ENCODE measurements at places on chromosomes 6 and 20.

GRCh38 chr6:90202156-90202555 is 94.5 kb downstream of the BACH2 start:
- DNase-seq: no peak

DNA sequence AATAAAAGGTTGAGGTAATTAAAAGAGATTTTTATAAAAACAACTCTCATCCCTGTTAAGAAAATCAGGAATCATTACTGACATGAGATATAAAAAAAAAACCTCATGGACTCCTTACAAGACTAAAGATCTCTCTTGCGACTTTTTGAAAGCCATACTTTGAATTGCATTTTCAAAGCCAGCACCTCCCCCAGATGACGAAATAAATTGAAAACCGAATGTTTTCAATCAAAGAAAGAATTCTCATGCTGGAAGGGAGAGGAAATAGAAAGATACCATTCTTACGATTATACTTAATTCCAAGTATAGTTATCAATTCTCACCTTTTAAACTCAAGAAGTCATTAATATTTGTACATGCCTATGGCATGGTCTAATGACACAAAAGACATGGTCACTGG is 452.3 kb downstream of the GJA1 start:
- no peak for DNase-seq

DNA sequence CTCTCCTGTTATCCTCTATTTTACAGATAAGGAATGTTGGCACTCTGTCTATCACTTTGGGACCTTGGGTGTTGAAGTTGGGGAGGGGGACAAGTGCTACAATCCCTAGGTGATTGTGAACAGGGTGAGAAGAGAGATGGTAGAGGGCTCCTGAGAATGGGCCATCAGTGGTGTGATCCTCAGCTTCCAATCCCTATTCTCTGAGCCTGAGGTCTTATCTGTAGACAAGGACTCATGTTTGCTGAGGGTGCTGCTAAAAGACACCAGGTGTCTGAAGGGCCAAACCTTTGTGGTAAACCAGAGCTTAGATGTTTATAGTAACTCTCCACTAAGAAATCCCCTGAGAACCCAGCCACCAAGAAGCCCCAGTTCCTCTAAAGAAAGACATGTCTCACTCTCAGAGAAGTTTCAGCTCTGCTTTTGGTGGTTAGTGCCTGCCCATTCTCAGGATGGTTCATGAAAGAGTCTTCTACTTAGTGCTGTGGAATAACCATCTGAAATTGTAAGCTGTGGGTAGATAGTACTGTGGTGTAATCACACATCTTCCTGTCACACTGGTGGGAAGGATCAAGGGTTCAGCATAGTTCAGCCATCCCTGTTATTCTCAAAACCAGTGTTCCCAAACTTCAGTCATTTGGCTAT is 58.2 kb upstream of the IL20RA start:
- DNase-seq: peak; percentile 26

GRCh38 chr6:53360093-53360912 is 11.6 kb upstream of the ELOVL5 start:
- DNase-seq: peak; percentile 57

DNA sequence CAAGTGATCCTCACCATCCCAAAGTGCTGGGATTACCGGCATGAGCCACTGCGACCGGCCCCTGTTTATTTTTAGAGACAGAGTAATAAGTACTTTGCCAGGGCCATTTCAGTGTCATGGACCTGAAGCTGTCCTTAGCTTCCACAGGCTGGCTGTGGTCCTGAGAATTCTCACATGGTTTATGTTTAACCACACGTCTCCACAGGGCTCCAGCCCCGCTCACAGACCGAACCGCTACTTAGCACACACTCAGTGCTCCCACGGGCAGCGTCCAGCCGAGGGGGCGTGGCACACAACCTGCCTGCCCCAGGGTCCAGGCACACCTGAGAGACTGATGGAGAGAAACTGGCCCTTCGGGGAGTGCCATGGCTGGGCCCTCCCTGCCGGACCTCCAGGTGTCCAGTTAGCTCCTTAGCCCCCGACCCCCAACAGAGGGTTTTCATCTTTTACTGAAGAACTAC is 11.7 kb downstream of the ACSS1 start:
- DNase-seq: no peak

DNA sequence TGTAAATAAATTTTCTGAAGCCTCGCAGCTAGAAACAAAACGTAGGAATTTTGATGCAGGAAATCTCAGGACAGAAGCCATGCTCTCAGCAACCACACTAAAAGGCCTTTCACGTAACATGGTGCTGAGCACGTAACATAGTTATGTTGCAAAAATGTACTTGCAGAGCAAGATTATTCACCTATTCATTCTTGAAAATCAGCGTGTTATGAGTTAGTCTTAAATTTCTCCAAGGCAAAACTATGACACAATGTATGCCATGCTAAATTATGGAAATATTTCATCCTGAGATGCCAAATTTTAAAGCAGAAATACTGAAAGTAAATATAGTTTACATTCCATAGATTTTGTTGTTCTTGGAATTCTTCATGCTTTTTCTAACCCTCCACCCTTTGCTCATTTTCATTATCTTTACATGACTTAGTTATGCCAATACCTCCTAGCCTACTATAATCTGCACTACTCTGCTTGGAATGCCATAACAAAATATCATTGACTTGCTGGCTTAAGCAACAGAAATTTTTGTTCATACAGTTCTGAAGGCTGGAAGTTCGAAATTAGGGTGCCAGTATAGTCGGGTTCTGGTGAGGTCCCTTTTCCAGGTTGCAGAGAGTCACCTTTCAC is 179.8 kb upstream of the BMP5 start:
- no peak for DNase-seq

DNA sequence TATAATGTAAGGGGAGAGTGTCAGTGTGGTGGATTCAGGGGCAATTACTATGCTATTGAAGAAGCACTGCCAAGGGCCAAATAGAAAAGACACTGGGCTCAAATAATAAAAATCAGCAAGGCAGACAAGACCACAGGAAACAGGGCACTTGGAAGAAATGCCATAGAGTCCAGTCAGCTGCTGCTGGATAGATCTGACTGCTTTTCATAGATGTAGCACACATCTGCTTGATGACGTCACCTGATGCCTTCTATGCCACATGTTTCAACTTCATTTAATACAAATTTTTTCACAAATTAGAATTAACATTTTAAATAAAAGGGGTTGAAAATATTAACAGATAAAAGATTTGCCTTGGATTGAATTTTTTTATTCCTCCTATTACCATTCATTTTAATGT is 23.9 kb upstream of the AHI1 start:
- DNase-seq: no peak

DNA sequence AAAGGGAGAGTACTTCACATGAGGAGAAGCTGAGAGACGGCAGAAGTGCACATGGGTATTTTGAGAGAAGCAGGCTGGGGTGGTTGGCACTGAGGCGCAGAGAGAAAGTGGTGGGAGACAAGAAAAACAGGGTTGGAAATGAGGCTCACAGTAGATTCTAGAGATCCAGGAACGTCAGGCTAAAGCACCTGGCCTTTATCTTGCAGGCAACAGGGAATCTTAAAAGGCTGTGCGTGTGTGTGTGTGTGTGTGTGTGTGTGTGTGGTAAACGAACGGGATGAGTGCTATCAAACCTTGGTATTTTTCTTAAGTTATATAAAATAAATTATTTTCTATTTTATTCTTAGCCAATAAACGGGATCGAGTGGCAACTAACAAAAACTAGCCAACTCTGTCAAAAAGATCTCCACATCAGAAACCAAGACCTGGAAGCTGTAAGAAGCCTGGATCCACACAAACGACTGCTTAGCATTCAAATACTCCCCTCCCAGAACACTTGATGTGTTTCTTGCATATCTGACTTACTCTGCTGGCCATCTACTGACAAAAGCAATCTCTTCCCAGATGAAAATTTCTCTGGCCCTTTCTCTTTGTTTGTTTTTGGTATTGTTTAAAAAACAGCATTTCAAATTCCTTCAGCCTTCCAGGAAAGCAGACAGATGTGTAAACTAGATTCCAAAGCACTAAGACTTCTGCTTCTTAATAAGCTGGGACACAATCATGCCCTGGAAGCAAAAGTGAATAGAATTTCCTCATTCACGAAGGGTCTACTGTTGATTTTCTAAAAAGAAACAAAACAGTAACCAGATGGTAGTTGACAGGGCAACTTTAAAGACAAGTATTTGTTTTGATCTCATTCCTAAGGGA is 44.8 kb upstream of the FABP7 start:
- DNase-seq: no peak

DNA sequence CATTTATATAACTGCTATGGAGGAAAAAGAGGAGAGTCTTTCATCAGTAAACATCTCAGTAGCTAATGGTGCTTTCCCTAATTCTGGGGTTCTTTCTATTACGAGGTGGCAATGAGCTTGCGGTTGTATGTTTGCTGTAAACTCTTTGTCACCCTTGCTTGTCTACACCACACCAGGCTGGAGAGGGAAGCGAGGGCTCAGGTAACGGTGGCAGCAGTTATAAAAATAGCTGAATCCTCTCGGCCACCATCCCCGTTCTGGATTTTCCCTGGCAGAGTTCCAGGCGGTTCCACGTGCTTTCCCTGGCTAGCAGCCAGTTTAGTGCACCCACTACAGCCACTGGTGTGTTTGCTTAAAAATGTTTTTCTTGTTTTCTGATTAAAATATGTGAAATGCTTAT is 39.0 kb downstream of the MAS1 start:
- peak; percentile 76 for DNase-seq

- DNase-seq: no peak
These were observed 851.3 kb downstream of the TFAP2A start for GRCh38 chr6:9563568-9563967.

- DNase-seq: peak; percentile 53
These were observed 45.9 kb downstream of the ZNF217 start for GRCh38 chr20:53547664-53548239.

- no peak for DNase-seq
These were observed 31.7 kb upstream of the SPDEF start for GRCh38 chr6:34587851-34588250.

DNA sequence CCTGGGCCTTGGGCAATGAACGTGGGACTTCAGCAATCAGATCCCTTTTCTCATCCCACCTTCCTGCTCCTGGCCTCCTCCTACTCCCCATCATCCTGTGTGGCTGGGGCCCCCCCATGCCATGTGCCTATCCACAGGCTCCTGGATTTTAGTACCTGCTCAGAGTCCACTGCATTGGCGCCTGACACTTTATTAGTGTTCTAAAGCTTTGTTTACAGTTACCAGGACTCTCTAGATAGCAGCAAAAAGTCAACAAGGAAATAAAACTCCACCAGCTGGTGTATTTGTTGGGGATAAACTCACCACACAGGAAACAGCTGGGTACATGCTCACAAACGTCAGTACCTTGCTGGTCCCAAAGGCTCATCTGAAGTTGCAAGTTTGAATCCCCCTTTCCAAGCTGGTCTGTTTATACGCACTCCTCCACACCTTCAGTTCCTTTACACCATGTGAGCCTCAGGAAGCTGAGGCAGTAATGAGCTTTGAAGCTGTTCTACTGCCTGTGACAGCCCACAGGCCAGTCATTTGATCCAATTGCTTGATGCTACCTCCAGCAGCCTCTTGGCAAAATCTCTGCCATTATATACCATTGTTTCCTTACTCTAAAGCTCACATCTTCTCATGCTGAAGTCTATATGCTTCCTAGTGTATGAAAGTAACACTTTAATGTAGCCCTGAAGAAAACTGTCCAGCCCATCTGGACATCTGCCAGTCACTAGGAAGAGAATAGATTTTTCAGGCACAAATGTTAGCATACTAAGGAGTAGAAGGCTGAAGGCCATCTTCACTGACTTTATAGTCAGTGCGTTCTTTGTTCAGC is 76.6 kb downstream of the ANKEF1 start:
- no peak for DNase-seq

DNA sequence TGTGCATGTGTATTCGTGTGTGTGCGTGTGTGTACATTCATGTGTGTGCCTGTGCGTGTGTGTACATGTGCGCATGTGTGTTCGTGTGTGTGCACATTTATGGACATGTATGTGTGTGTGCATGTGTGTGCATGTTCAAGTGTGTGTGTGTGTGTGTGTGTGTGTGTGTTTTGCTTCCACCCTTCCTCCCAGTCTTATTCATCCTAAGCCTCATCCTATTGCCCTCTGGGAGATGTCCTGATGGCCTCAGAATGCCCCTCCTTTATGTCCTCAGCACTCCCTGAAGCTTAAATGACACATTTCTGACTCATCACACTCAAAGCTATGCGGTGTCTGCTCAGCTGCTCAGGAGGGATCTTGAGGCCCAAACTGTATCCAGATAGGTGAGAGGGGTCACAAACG is 76.6 kb upstream of the CCDC167 start:
- no peak for DNase-seq
